ENCODE measurements at places on chromosomes 6 and 20. TPM values are rescaled to one million over a fixed set of nuclear protein-coding genes. Genes with fewer than 3 reads are reported as not detected.

DNA sequence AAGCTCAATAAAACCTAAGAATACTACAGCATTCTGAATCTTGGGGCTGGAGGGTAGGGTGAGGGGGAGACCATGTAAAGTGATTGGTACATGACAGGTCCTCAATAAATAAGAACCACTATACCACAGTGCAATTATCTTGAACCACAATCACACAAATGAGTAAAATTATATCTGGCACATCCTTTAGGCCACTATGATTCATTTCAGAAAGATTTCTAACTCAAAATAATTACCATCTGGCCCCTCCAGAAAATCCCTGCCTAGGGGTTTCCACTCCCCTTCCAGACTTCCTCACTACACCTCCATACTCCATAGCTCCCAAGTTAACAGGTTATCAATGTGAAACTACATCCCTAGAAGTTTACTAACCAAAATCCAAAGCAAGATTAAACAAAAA lies 19.7 kb downstream of the AKIRIN2 start:
- peak; percentile 59 for DNase-seq

GRCh38 chr20:18009116-18009515 lies 40.3 kb downstream of the MGME1 start:
- DNase-seq: no peak

DNA sequence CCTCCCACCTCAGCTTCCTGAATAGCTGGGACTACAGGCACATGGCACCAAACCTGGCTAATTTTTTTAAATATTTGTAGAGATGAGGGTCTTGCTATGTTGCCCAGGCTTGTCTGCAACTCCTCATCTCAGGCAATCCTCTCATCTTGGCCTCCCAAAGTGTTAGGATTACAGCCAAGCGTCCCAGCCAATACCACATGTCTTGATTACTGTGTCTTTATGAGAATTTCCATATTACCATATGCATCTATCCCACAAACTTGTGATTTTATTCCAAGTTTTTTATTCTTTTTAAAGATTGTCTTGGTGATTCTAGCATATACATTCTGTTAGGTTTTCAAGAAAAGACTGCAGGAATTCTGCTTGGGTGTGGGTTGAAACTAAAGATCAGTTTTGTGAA lies 82.7 kb downstream of the LPA start:
- no peak for DNase-seq

- DNase-seq: no peak
Measured at GRCh38 chr6:37521674-37522073, 22.0 kb upstream of the CCDC167 start.

DNA sequence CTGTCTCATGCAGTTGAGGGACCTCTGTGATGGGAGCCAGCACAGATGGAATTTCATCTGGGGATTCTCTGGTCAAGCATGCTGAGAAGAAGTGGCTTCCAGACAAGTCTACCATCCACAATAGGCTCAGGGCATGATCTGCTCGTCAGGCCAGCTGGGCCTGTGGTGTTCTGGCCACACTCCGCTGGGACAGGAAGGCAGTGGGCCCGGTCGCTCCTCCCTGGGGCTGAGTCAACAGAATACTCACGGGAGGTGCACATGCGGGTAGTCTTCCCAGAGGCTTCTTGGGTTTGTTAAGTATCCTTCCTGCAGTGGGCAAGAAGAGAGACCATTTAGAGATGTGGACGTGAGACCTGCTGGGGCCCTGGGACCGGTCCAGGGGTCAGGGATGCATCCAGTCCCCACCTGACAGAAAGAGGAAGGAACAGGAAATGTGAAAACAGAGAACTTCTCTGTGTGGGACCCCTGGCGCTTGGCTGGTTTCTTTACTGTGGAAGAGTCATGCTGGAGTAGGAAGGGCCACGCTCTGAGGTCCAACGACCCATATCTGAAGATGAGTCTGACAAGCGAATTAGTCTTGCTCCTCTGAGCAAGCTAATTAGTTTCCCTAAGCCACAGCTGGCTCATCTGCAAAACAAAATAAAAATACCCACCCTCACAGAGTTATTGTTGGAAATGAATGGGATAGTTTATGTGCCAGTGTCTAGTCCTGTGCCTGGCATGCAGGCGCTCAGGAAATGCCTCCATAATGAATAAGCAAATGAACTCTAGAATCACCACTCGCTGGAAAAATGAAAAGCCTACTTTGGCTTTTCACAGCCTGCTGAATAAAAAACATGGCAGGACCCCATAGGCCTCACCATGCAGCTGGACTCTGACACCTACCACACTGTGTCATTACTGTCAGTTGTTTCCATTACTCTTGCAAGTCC lies 67.3 kb downstream of the TRAM2 start:
- DNase-seq: peak; percentile 91

DNA sequence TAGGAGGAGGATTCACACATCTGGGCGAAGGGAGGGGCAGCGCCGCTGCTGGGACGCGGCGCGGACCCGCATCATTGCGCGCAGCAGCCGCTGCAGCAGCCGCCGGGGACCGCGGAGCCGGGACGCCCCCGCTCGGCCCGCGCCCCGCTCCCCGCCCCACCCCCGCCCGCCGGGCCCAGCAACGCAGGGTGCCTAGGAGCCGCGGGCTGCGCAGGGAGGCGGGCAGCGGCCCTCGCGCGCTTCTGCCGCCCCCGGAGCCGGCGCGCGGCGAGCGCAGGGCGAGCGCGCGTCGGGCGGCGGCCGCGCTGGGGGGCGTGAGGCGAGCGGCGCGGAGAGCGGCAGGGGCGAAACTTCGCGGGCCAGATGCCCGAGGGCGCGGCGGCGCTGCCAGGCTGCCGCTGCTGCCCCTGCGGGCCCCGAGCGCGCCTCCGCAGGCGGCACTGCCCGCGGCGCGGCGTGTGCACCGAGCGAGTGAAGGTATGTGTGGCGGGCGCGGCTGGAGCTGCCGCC lies at the start of gene NKAIN2:
Gene NKAIN2, plus strand, starts transcription at position 362 of the 510 bp plus-strand sequence.
- no peak for DNase-seq

DNA sequence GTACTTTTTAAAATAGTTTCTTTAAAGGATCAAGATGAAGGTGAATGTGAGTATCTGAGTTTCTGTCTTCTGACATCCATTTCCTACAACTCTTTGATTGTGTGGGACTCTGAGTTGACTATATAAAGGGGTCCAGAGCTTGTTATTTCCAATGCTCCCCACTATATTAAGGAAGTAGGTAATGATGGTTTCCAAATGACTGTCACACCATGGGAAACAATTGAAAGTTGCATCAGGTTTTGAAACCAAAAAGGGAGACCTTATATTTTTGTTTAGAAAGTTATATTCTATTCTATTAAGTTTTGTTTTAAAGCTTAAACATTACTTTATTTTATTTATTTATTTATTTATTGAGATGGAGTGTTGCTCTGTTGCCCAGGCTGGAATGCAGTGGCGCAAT lies 11.2 kb downstream of the CASS4 start:
- DNase-seq: no peak

- DNase-seq: no peak
Measured at GRCh38 chr20:32366380-32366779, 8.2 kb downstream of the ASXL1 start.

DNA sequence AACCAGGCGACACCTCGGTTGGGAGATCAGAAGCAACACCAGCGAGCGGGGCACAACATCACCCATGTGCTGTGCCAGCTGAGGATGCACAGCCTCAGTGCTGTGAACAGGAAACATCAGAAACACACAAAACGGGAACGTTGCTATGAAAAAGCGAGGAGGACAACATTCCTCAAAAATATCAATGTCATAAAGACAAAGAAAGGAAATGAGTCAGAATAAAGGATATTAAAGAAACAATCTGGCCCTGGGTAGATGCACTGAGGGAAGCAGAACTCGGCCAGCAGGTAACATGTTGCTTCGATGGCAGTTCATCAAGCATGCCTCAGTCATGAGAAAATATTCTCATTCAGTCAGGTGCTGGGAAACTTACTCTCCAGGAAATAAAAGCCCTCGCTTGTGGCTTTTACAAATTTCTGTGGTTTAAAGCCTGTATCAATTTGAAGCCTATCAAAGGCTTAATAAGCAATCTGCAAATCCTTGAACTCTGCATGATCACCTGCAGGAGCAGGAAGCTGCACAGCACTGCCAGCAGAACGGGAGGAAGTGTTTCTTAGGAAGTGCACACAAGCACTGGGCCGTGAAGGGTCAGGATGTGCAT lies 77.5 kb downstream of the GINS1 start:
- DNase-seq: peak; percentile 59

OLIG3 gene
- total RNA-seq: not detected

FUT9 gene
- total RNA-seq: 0.50 TPM

Data from HT1080 (cell line).